ENCODE measurements at places on chromosomes 7 and 10. TPM values are rescaled to one million over a fixed set of nuclear protein-coding genes. Genes with fewer than 3 reads are reported as not detected.
A peak's percentile ranks its signal among the peaks of the same experiment; 100 is the strongest.

- DNase-seq = no peak
Measured at GRCh38 chr10:33556620-33557019, 222.2 kb upstream of the NRP1 start.

Gene PILRA
- total RNA-seq = 0.38 TPM

DNA sequence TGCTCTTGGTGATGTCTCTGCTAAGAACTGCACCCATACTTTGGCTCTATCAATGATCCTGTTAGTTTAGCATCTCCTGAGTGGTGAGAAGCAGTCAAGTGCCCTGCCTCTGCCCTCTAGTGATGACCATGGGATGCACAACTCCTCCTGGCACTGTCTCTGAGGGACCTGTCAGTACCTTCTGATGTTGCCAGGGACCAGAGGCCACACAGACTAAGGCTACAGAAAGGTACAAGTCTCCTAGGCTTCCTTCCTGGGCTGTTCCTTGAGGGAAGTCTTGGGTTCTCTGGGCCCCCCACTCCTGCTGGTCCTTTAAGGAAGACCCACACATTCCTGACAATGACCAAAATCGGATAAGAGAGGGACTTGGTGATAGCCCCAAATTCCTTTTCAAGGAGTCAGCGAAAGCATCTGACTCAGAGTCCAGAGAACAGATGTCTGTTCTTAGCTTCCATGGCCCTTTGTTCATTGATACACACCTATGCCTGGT lies 15.3 kb downstream of the NKX2-3 start:
- DNase-seq = no peak

Gene H2BK1
- not detected for total RNA-seq

Gene NUTM2E
- total RNA-seq = 0.19 TPM

Gene UNCX
- not detected for total RNA-seq

GRCh38 chr7:130740606-130741005 lies 6.6 kb upstream of the KLF14 start:
- DNase-seq = no peak

GRCh38 chr7:158858592-158859503 lies 2.5 kb downstream of the DYNC2I1 start:
- no peak for DNase-seq

- no peak for DNase-seq
Measured at GRCh38 chr7:155490697-155491628, 33.0 kb downstream of the EN2 start.

Gene SKIDA1
- total RNA-seq = not detected

DNA sequence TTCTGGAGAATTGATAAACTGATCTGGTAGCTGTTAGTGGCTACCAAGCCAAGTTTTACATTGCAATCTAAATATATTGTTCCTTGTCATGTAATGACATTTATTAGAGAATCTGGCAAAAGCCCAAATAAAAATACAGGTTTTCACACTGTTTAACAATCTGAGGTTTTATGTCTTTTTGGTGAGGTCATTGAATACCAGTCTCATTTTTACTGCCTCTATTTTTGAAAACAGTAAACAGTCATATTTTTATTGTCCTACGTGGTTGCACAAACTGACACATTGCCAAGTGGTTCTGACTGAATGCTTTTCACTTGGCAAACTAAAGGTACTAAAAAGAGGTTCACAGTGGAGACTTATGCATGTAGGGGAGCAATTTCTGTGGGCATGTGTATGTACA lies 157.5 kb downstream of the PRKG1 start:
- DNase-seq = no peak

GRCh38 chr10:6212806-6213205 lies 10.1 kb downstream of the PFKFB3 start:
- no peak for DNase-seq

GRCh38 chr7:155962191-155962967 lies 150.1 kb upstream of the SHH start:
- no peak for DNase-seq

DNA sequence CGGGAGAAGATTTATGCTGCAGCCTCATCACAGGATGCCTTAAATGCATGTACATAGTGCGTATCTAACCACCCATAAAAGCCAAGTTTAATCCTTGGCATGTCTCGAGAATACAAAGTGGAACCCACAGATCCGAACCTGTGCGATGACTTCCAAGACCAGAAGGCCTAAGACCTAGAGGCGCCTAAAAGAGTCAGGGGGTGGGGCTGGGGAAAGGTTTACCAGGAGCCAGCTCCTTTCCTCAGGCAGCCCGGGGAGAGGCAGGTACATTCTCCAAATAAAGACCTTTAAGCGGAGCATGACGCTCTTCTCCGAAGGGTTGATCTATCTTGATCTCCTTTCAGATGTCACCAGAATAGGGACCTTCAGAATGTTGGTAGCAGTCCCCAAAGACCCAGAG lies 9.7 kb downstream of the SP8 start:
- DNase-seq = no peak

Gene OR2A12
- not detected for total RNA-seq

DNA sequence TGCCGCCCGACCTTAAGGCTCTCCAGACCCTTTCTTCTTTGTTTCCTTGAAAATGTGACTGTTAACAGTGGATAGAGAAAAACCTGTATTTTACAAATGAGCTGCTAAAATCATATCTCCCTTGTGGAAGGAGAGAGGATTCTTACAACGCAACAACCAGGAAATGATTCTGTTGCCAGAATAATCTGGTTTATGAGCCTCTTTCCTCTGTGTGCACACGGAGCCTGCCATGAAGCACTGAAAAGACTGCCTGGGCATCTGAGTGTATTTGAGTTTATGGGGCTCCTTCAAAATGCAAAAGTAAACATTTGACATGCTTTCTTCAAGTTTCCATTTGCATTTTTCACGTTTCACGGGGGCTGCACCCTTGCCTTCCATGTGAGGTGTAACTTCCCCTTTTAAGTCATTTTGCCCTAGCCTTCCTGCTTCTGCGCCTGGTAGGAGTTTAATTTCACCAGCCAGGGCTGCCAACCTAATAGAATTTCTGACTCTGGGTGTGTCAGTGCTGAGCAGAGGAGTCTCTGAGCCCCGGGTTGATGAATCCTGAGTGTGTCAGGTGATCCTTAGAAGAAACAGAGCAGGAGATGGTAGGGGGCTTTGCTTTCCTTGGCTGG lies 101.2 kb downstream of the GRB10 start:
- DNase-seq = no peak

Gene PRF1
- 57.6 TPM for total RNA-seq

Gene CCZ1B
- total RNA-seq = 61.9 TPM

DNA sequence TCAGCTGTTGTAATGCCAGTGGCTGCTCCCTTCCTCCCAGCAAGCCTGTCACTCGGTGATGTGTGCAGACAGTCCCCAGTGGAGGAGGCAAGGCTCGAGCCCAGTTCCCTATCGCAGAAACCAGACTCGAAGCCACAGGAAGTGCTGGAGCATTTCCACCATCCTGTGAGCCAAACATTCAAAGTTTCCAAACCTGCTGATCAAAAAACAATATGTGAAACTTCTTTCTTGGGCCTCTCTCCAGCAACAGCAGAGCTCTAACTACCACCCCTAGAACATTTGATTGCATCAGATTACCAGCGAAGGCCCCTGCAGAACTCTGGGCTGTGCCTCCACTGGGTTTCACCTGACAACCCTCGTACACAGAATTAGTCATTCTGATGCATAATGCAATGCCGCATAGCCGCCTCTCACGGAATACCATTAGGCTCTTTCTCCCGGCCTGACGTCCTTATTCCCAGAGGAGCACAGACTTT lies 94.0 kb downstream of the ELMO1 start:
- peak; percentile 56 for DNase-seq

Gene VSTM2A
- not detected for total RNA-seq

DNA sequence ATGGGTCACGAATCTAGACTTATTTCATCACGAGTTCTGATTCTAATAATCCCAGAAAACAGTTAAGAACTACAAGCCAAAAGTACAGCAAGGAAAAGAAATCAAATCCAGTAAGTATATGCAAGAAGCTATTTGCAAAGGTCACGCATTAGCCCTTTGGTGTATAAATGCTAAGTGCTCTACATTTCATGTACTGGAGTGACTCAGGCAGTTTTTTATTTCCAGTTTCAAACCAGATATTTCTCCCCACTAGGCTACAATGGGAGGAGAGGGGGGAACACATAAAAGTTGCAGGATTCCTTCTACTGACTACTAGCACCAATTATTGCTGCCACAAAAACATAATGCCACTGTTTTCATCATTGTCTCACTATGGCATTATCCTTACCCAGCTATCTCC lies 148.0 kb downstream of the NRCAM start:
- no peak for DNase-seq

Gene CPA4
- not detected for total RNA-seq

DNA sequence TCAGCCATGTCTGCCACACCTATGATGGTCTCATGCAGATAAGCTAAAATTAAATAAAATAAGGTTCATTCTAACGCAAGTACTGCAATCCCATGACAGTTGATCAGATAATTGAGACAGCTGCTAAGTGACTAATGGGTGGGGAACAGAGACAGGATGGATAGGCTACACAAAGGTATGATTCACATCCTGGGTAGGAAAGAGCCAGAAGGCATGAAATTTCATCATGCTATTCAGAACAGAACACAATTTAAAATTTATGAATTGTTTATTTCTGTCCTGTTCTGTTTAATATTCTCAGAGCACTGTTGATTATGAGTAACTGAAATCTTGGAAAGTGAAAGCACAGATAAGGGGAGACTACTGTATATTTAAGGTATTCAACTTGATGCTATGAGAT lies 381.8 kb upstream of the SORCS1 start:
- no peak for DNase-seq

Gene BHLHA15
- total RNA-seq = 0.69 TPM

Gene PODXL
- total RNA-seq = 1.4 TPM

DNA sequence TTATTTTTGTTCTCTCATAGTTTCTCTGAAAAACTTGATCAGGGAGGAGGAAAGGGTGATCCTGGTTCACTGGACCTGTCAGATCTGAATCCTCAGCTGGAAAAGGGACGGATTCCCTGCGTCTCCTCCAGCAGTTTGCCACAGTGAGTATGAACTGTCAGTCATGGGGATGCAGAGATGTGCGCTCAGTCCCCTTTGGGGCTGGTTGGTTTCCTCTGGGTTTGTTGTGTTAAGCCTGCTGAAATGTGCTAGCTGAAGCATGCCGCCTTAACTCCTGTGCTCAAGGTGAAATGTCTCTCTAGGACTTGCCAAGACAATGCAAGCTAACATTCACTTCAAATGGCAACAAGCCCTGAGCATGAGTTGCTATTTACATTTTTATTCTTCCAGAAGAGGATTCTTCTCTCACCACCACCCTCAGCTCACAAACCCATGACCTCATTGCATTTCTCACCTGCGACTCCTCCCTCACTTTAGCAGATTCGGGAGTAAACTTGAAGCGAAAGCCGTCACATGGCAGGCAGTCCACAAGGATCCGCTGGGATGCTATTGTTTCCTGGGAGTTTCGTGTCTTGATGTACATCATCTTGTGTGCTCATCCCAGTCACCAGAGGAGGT lies 192.9 kb upstream of the FZD8 start:
- no peak for DNase-seq

All from activated T-cell treated with anti-CD3 and anti-CD28 coated beads, Interleukin-2, amount 50 U/mL, for 4 hours (primary cell).